ENCODE measurements at places on chromosomes 4 and X.
A peak's percentile ranks its signal among the peaks of the same experiment; 100 is the strongest.

DNA sequence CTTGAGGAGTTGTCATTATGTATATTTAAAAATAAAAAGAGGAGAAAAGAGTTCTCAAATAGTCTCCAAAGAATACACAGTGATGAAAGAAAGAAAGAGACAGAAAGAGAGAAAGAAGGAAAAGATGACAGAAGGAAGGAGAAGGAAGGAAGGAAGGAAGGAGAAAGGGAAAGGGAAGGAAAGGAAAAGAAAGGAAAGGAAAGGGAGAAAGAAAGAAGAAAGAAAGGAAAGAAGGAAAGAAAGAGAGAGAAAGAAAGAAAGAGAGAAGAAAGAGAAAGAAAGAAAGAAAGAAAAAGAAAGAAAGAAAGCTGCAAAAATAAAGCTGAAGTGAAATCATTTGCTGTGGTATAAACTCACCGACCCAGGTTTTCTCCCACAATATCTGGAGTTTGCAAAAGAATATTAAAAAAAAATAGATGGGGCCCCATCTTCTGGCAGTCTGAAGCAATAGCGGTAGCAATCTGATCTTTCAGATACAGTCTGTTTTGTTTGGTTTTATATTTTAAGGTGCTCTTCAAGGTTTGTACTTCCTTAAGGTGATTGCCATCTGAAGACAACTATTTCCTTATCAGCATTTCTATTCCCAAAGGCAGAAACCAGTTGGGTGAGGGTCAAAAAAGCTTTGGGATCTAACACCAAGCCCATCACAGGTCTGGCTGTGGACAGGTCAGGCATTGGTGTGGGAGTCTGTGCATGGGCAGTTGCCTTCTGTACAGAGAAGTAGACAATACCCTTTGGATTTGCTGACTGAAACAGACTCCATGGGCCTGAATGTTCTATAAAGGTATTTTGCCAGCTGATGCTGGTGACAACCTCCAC lies 160.4 kb downstream of the CPEB2 start:
- DNase-seq = no peak

- peak; percentile 29 for DNase-seq
These were observed 5.2 kb upstream of the TCEANC start for GRCh38 chrX:13647709-13648212.

- DNase-seq = no peak
These were observed 14.6 kb upstream of the DCAF8L2 start for GRCh38 chrX:27575565-27575964.

DNA sequence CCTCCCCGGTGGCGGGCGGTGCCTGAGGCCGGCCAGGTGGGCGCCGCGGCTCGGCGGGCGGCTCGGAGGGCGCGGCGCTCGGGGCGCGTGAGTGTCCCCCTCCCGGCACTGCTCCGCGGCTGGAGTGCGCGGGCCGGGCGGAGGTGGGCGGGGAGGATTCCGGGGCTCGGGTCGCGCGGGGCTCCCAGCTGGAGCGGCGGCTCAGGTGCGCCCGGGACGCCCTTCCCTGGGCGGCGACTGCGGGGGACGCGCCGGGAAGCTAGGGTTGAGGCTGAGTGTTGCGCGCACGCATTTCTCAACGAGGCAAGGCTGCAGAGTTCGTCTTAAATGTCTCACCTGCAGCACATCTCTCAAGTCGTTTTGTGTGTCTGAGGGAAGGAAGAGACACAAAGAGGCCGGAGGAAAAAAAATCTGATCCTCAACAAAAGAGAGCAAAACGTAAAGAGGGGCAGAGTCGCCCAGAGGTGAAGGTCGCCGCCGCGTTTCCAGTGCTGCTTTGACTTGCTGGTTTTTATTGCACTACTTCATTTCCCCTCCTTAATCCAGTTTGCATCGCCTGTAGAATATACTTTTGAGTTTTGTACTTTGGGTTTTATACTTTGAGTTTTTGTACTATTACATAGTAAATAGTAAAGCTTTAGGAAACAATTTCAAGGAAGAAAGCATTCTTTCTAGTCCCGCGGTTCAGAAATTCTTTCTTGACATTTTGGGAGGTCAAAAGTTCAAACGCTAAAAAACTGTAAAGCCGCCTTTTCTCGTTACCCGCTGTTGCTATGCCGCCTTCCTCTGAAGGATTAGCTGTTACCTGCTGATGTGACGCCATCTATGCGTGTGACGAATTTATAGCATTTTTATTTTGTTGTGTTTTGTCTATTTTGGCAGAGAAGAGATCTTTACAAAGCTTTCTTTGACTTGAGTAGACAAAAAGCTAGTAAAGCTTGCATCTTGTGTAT lies 106.5 kb upstream of the STOX2 start:
- DNase-seq = no peak

GRCh38 chr4:128347930-128348660 lies 60.5 kb upstream of the PGRMC2 start:
- DNase-seq = no peak

GRCh38 chr4:110970642-110971041 lies 347.8 kb upstream of the PITX2 start:
- no peak for DNase-seq

- no peak for DNase-seq
These were observed 107.2 kb downstream of the SPRY1 start for GRCh38 chr4:123503698-123504363.

GRCh38 chr4:138663883-138664282 lies 351.7 kb upstream of the NOCT start:
- DNase-seq = no peak

DNA sequence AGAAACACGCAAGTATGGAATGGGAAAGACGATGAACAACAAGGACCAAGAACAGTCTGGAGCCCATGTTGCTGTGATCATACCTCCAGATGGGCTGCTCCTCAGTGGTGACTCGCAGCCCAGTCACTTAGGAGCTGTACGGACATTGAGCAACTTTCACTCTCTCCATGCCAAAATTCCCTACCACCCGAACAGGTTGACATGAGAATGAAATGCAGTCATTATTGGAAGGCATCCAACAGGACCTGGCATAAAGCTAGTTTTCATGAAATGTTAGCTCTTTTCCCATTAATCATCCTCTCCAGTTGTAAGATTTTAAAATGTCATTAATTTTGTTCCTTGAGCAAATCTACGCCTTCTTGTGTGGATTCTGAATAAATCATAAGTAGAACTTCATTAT lies 82.7 kb upstream of the GPM6B start:
- no peak for DNase-seq

DNA sequence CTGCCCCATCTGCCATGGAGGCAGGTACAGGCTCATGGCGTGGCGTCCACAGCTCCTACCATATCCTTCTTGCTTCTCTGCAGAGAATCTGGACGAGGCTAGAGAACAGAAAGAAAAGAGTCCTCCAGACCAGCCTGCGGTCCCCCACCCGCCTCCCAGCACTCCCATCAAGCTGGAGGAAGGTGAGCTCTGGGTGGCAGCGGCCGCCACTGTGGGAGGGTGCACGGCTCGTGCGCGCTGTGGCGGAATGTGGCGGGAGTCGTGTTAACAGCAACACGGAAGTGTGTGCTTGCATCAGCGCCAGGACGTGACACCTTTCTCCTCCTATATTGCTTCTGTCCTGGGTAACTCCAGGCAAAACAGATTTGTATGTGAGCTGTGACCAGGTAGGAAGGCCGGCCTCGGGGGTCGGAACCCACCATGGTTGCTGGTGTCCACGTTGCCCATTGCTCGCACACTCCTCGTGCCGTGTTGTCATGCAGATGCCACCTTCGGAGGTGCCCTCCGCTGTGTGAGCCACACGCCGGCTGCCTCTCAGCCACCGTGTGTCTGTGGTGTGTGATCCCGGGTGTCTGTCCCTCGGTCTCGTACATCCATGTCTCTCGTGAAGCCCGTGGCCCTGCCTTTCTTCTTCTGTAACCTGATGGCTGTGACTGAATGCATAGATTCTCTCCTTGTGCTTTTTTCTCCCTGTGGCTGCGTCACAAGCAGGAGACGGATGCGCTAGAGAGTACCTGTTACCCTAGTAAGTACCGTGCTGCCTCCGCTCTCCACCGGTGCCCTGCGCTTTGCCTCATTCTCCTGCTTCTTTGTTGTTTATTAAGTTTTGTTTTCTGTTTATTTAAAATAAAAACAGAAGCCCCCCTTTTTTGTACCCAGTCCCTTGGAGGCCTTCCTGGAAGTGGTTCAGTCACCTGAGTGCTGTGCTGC lies 37.0 kb downstream of the NOP14 start:
- DNase-seq = no peak

- DNase-seq = no peak
These were observed 39.8 kb upstream of the TCEAL2 start for GRCh38 chrX:102085706-102086105.

DNA sequence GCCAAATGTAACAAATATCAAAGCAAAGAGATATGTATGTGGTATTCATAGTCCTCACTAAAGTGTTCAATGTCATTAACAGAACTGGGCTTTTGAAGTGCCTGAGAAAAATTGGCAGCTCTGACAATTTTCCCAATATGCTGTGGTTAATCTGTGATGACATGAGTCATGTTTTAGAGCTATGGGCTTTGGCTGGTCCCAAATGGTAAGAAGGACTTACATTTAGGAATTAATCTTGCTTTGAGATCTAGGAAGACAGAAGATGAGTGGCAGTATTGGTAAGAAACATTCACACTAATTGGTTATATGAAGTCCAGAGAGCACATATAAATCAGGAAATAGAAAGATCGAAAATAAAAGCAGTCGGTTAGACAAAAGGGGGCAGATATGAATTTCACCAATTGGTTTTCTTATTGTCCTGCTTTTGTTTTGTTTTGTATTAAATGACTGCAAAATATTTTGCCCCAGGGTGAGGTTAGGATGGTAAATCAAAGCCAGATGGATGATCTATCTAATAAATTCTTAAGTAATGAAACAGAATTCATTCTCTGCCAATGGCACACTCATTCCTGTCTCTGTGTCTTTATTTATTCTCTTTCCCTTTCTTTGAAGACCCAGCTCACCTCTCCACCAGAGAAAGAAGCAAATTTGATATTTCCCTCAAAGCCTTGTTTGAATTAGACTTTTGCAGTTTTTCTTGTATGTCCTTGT lies 993.1 kb downstream of the RPA4 start:
- DNase-seq = no peak

GRCh38 chrX:152038804-152039203 lies 64.3 kb upstream of the GABRE start:
- no peak for DNase-seq

DNA sequence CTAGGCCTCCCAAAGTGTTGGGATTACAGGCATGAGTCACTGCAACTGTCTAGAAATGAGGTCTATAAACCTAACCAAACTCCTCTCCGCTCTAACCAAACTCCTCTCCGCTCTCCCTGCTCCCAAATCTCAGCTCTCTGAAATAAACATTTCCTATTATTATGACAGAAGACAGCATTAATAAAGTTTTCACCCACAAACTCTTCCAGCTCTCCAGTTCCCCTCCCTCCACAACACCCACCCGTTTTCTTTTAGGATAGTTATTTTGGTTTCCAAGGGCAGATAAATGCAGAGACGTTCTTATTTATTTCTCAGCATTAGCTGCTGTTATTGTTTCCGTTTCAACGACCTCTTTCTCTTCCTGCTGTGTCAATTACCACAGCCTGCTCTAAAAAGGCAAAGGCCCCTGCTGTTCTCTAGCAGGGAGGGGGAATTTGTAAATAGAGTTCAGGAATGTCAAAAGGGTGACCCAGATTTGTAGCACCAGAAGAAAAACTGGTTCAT lies 13.3 kb upstream of the SCD5 start:
- DNase-seq = no peak

DNA sequence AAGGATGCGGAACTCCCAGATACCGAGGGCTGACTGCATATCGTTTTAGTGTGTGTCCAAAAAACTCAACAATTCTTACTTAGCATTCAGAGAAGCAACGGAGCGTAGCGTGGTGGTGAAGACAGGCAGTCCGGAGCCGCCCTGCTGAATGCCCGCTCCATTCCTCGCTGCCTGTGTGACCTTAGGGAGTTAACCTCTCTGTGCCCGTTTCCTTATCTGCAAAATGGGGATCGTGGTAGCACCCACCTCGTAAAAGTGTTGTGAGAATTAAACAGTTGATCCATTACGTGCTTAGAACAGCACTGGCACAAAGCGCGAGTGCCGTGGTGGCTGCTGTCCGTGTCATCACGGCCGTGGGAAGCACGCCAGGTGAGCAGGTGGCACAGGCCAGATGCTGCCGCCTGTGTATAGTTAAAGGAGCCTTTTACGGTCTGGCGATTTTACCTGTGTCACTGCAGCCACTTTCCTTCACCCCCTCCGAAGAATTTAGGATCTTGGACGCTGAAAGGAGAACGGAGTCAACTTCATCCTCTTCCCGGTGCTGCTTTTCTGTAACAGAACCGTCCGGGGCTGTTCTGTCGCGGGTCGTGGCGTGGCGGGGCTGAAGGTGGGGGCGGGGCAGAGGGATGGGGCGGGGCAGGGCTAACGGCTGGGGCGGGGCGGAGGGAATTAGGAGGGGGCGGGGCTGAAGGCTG lies 885 bp downstream of the CCDC110 start:
- peak; percentile 2 for DNase-seq

GRCh38 chrX:153906126-153906917 lies 1.8 kb downstream of the AVPR2 start:
- no peak for DNase-seq

DNA sequence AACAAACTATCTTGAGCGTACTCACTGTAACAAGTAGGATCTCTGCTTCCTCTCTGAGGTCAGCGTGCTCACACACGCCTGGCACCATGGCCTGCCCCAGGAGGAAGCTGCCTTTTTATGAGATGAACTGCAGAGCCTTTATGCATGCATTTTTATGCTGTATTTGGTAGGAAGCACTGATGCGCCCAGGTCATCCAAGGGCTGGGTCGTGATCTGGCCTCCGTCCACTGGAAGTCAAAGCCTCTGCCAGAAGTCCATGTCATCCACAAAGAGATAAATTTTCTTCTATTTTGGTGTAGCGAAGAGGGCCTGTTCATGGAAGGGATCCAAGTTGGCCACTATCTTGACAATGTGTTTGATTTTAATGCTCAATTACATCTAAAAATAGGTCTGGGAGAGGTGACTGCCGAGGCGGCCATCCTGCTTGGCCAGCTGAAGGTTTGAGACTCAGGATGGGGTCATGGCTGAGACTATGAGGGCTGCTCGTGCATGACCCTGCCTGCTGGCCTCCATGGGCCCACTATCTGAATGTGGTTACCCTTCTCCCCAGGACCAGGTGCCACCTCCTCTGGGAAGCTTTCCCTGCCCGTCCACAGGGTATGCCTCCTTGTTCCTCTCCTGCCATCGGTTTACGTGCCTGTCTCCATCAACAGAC lies 50.3 kb downstream of the HTRA3 start:
- DNase-seq = no peak

DNA sequence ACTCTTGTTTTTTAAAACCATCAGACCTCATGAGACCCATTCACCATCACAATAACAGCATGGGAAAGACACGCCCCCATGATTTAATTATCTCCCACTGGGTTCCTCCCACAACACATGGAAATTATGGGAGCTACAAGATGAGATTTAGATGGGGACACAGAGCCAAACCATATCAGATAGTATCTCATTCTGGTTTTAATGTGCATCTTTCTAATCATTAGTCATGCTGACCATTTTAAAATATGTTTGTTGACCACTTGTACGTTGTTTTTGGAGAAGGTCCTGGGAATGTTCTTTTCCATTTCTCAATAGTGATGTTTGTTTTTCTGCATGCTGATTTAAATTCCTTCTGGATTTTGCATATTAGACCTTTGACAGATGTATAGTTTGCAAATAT lies 119.0 kb downstream of the RTL3 start:
- DNase-seq = no peak

GRCh38 chrX:71532078-71532752 lies 689 bp upstream of the OGT start:
- no peak for DNase-seq
